ENCODE measurements at places on chromosomes 4 and X. TPM values are rescaled to one million over a fixed set of nuclear protein-coding genes. Genes with fewer than 3 reads are reported as not detected.

FOXP3 gene
- total RNA-seq = 1.5 TPM

ETDA gene
- not detected for total RNA-seq

HTN3 gene
- not detected for total RNA-seq

DNA sequence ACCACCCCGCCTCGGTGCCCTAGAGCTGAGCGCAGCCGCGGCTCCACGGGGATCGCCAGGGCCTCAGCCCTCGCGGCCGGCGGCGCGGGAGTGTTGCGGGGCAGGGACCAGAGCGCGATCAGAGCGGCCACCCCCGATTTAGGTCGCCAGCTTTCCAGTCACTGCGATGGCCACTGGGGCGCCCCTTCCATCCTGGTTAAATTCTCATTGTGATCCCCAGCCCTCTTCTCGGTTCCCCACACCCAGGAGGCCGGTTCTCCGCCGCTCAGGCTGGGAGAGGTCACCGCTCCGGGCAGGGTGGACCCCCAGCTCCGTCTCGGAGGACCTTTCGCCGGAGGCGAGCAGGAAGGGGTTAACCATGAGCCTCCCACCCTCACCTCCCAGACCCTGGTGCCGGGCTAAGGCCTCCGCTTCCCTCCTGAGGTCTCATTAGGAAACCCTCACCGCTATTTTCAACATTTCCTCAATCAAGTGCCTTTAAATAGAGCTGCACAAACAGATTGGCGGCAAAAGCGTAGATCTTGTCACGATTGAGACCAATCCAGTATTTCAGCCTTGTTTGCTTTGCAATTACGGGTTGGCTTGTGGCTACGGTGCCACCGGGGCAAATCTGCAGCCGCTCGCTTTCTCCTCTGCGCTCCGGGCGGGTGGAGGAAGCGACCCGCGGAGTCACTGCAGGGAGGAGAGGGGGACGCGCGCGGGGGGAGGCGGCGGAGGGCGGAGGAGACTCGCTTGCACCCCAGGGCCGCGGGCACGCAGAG, 8.3 kb upstream of the HAND2 start:
- no peak for DNase-seq

- no peak for DNase-seq
Observed at GRCh38 chr4:101346351-101347266, 717 bp downstream of the PPP3CA start.

- no peak for DNase-seq
Observed at GRCh38 chr4:120693816-120694215, 228.7 kb downstream of the PRDM5 start.

All from vagina (tissue), 2 donors.